ENCODE measurements at places on chromosomes 5 and 9.

GRCh38 chr5:92687821-92688722 lies 892.9 kb downstream of the NR2F1-AS1 start:
- DNase-seq = no peak

GRCh38 chr5:35470866-35471265 lies 146.8 kb upstream of the SPEF2 start:
- DNase-seq = no peak

- DNase-seq = no peak
These were observed 13.6 kb upstream of the S100Z start for GRCh38 chr5:76836181-76836580.

DNA sequence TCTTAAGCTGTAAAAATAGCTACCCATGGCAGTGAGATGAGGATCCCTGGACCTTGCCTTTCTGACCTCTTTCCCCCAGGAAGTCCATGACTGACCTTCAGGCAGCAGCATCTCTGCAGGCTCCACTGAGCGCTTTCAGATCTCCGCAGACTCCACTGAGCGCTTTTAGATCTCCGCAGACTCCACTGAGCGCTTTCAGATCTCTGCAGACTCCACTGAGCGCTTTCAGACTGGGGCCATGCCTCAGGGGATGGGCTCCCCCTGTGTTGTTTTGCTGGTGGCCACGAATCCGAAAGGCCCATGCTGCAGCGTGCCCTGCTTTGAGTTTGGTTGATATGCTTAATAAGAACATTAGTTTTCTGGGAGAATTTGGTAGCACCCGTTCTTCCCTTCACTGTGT lies 254.2 kb downstream of the FANCC start:
- no peak for DNase-seq

DNA sequence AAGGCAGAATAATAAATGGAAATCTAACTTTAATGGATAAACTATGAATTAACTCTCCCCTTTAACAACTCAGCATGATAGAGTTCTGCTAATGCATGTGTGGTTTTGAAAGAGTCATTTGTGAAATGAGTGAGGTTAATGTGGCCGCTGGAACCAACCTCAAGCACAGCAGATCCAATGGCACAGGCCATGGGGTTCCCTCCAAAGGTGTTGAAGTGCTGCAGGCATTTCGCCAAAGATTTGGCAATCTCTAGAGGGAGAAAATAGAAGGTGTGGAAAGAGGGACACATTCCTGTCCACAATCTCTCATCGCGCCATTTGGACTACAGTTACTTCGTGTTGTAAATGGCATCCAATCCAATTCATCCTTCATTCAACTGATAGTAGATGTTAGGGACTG lies 35.0 kb downstream of the AGXT2 start:
- no peak for DNase-seq

Measured in NCI-H1105 treated with DMSO at 0.1 percent for 48 hours (cell line).